ENCODE measurements at places on chromosomes 6 and 20.

DNA sequence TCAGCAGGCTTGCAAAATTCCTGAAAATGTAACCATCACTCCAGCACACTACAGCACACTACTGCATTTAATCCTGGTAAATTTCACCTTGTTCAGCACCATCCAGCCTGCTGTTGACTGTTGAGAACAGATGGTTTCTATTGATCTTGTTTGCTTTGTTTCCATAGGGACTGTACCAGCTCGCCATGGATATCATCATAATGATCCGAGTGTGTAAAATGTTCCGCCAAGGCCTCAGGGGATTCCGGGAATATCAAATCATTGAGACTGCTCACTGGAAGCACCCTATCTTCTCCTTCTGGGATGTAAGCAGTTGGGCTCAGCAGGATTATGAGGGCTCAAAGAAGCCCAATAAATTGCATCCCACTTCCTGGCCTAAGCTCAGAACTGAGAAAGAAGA is 4.1 kb downstream of the CNBD2 start:
- DNase-seq, result no peak

GRCh38 chr6:23905133-23905815 is 220.7 kb upstream of the NRSN1 start:
- no peak for DNase-seq

DNA sequence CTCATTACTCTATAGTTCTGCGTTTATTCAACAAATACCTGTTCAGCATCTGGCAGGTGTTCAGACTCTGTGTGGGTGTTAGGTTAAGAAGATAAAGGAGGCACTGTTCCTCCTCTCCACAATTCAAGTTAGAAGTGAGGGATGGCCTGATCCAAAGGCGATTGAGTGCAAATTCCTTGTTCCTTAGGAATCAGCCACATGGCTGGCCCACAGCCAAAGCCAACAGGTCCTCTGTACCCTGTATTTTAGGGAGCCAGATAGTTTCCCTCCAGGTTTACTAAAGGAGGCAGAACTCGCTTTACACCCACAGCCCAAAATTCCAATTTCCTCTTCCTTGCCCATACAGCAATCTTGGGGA is 5.0 kb upstream of the CD40 start:
- DNase-seq, result no peak

DNA sequence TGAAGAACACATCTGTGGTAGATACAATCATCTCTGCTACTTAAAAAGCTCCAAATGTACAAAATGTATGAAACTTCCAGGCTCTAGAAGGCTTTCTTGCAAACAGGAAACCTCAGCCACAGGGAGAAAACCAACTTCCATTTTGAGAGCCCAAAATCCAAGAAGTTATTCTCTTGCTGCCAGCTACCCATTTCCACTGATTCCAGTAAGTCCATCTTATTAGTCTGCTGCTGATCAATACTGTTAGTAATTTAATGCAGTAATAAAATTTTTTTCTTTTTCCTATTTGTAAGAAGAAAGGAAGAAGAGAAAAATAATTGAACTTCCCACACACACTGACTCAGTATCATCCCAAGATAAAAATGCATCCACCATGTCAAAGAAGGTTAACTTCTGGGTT is 169.5 kb downstream of the TASP1 start:
- no peak for DNase-seq

- DNase-seq, result no peak
Measured at GRCh38 chr6:139254196-139254595, 37.6 kb downstream of the TXLNB start.

GRCh38 chr6:170345662-170346061 is 39.1 kb downstream of the FAM120B start:
- no peak for DNase-seq

GRCh38 chr6:125067552-125067951 is 86.0 kb upstream of the TPD52L1 start:
- no peak for DNase-seq

DNA sequence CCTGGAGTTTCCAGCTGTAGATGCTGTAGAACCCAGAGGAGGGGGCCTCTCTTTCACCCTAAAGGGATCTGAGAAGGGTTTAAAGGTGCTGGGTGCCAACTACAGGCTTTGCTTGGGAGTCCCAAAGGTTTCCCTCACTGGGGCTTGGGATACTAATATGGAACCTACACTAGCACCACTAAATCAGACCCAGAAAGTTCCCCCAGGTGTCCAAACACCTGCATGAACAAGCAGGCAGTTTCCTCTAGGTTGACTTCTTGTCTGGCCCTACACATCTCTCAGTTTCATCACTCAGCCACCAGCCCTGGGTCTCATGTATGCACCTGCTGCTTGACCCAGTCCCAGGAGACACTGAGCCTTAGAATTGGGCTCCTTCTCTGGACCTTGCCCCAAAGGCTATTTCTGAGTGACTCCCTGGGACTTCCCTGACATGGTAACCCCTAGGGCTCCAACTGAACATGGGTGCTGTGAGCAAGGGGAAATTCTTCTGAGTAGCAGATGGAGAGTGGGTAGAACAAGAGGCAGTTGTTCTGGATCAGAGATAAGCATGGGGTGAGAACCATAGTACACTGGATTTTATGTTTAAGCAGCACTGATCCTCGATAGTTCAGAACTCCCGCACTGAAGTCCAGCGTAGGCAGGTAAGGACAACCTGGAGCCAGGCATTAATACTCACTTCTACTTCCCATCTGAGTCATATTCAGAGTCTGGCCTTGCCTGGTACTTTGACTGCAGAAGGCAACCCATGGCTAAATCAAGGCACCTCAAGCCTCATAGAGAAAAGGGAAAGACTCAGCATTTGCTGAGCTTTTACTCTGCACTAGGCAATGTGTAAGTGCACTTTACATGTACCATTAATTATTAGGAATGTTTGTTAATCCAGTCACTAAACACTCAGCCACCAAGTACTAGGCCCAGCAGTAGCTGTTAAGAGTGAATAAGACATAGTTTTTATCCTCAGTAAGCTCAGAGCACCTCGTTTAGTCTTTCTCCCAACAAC is 16.8 kb downstream of the BCL2L1 start:
- DNase-seq, result no peak

- no peak for DNase-seq
Measured at GRCh38 chr6:41639809-41640371, 1.6 kb downstream of the MDFI start.

DNA sequence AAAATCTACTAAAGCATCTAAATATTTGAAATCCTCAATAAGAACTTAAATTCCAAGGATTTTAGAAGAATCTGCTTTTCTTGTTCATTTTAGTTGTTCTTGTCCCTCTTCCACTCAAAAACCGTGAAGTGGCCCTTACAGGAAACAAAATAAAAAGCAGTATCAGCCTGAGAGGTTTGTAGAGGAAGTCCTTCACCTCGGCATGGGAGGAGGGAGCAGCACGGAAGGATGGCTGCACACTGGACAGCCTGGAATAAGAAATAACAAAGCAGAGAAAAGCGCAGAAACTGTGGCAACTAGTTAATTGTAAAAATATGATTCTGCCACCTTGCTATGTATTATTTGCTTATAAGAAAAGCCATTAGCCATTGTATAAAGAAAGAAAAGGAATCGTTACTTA is 46.1 kb downstream of the RALGAPA2 start:
- DNase-seq, result no peak

GRCh38 chr6:148472171-148473105 is 129.8 kb downstream of the SASH1 start:
- DNase-seq, result no peak

GRCh38 chr6:26660000-26660361 is 435 bp upstream of the ZNF322 start:
- peak; percentile 30 for DNase-seq

DNA sequence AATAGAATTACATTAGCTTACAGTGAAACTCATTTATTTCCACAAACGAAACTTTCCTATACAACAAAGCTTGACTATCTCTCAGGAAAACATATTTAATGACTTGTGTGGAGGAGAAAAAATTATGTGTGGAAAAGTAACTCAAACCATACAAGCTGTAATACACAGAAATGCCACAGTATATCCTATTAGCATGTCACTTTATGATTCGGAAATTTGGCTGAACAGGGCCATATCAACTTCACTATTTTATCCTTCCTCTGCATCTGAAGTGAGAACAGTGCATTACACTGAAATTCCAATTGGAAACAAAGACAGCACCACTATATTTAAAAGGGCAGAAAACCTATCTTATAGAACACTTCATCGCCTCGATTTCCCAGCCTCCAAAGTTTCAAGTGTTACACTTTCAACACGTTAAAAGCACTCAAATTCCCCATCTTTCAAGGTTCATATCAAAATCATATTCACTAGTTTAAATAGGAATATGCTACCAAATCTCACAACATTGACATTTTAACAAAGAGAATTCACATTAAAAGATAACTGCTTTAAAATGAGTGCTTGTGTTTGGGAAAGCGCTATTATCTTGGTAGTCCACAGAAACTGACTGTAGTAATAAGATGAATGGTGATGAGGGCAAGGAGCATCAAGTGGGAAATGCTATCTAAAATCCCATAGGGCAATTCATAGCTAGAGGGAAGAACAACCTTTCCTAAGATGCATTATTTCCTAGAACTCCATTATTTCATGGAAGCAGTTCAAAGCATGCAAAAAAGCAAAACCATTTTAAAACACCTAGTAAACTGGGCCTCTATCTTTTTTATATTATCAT is 1.8 kb downstream of the REV3L start:
- no peak for DNase-seq

- DNase-seq, result no peak
Measured at GRCh38 chr6:111430605-111431376, 52.2 kb downstream of the REV3L start.

DNA sequence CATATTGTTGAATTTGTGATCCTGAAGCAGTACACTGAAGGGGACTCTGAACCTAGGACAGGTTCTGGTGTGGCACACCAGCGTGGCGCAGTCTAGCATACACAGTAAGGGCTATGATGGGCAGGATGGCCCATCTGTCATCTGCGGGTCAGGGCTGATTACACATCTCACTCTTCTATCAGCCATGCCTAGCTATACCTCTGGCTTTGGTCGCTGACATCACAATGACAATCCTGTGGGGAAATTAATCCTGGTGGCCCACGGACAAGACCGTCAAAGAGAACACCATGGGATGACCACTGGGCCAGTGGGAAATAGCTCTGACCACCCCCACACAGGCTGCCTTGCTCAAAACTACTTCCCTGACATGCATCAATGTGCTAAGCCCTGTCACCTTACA is 2.8 kb downstream of the SNHG17 start:
- DNase-seq, result no peak

- DNase-seq, result no peak
Measured at GRCh38 chr20:46551522-46552381, 1.3 kb upstream of the OCSTAMP start.

GRCh38 chr6:104087765-104088164 is 772.0 kb downstream of the HACE1 start:
- DNase-seq, result no peak

DNA sequence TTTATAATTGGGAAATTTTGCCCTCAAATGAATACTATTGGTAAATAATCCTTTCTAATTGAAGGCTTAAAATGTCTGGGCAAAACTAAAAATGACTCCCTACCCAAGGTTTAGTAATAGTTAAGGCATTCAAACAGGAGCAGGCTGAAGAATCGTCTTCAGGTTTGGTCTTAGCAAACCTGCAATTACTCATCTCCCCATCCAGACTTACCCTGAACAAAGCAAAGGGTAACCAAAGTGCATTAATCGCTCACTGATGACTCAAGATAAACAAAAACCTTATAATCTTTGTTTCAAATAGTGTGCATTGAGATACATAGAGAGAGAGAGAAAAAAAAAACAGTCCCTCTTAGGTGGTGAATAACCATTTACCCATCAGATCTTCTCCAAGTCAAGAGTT is 225.5 kb downstream of the BMP2 start:
- DNase-seq, result no peak

DNA sequence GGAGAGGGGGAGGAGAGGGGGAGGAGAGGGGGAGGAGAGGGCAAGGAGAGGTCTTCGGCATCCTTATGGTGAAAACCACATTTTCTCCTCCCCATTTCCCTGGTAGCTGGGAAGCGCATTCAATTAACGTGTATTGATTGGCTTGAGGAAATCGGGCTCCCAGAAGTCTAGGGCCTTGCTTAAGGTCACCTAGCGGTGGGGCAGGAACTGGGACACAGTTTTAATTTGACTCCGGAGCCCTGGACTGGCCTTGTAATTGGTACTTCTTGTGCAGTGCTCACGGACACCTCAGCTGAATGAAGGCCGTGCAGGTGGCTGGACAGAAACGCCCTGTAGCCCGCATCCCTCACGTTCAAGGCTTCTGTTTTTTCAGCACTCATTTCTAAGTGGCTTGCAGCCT is 42.8 kb downstream of the CTCFL start:
- DNase-seq, result no peak

GRCh38 chr6:140782941-140783340 is 1349.8 kb upstream of the GJE1 start:
- DNase-seq, result no peak

- DNase-seq, result no peak
Measured at GRCh38 chr20:2849529-2849928, 9.0 kb downstream of the VPS16 start.

GRCh38 chr6:143679041-143679440 is 1.3 kb downstream of the PHACTR2 start:
- DNase-seq, result no peak

DNA sequence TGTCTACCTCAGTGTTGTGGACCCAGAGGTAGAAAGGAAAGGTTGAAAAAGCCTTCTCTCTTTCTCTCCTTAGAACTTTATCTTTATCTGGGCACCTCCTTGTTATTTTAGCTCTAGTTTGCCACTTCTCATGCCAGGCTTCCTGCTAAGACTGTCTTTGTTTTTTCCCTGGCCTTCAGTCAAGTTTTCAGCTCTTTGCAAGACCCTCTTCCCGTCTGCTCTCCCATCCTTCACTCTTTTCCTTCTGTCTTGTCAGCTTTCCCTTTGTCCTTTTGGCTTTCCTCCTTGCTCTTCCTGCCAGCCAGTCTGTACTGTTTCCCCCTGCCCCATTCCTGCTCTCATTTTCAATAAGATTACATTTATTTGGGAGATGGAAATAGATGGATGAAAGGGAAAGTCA is 86.8 kb upstream of the CCN6 start:
- DNase-seq, result no peak

- DNase-seq, result no peak
Measured at GRCh38 chr6:107679457-107679856, 144.7 kb downstream of the SCML4 start.

GRCh38 chr20:46088409-46089166 is 1.2 kb downstream of the NCOA5 start:
- no peak for DNase-seq
